ENCODE measurements at places on chromosomes 7 and 10. TPM values are rescaled to one million over a fixed set of nuclear protein-coding genes. Genes with fewer than 3 reads are reported as not detected.

GRCh38 chr7:38318803-38319416 lies 45.5 kb upstream of the TARP start:
- DNase-seq, result peak; percentile 76

- peak; percentile 95 for DNase-seq
Measured at GRCh38 chr10:67849331-67850011, 11.5 kb upstream of the DNAJC12 start.

DNA sequence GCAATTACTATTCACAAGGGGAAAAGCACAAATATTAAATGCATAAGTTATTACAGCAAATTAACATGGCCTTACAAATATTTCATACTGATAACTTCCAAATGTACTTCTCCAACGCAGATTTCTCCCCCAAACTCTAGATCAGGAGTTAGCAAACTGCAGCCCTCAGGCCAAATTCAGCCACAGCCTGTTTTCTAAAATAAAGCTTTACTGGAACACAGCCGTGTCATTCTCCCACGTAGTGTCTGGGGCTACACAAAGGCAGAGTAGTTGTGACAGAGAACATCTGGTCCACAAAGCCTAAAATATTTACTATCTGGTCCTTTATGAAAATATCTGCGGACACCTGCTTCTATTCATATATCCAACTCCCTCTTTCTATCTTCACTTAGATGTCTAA lies 151.8 kb upstream of the AHR start:
- no peak for DNase-seq

GRCh38 chr10:48802611-48803071 lies 118.0 kb downstream of the WDFY4 start:
- no peak for DNase-seq

ANKRD1 gene
- 105 TPM for total RNA-seq

All from hepatocyte (in vitro differentiated cells).